ENCODE measurements at places on chromosomes 2 and 18.

GRCh38 chr2:48600917-48601316 lies 16.7 kb upstream of the GTF2A1L start:
- DNase-seq, result no peak

DNA sequence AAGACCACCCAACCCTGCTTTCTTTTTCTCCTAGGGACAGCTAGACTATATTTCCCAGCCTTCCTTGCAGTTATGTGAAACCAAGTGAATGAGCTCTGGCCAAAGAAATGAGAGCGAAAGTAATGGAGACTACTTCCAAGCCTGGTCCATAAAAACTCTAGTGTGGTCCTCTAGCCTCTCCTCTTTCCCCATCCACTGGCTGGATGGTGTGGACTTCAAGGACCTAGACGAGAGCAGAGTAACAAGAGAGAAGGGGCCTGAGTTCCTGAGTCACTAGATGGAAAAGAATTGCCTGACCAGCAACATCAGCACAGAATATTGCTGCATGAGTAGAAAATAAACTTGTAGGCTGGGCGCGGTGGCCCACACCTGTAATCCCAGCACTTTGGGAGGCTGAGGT lies 2.9 kb upstream of the TMSB10 start:
- DNase-seq, result no peak

- DNase-seq, result no peak
Observed at GRCh38 chr18:6269660-6270332, 144.9 kb downstream of the L3MBTL4 start.

DNA sequence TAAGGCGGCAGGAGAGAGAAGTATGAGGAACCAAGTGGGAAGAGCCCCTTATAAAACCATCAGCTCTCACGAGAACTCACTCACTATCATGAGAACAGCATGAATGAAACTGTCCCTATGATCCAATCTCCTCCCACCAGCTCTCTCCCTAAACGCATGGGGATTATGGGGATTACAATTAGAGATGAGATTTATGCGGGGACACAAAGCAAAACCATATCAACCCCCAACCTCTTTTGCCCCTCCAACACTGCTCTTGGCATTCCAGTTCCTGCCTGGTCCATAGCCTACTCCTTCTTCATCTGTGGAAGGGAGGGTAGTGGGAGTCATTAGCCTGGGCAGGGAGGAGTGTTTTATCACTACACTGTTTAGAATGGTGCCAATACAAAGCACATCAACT lies 1.4 kb upstream of the EHD3 start:
- DNase-seq, result no peak

- peak; percentile 69 for DNase-seq
Observed at GRCh38 chr2:26184555-26185303, 11.8 kb downstream of the GAREM2 start.

- no peak for DNase-seq
Observed at GRCh38 chr2:113887009-113887792, 2.7 kb upstream of the ACTR3 start.

- no peak for DNase-seq
Observed at GRCh38 chr2:170434900-170435621, 257.1 kb downstream of the MYO3B start.

GRCh38 chr2:12399240-12399639 lies 317.5 kb upstream of the TRIB2 start:
- DNase-seq, result no peak

GRCh38 chr2:152454371-152454770 lies 119.4 kb downstream of the FMNL2 start:
- no peak for DNase-seq

- no peak for DNase-seq
Observed at GRCh38 chr2:2667690-2668089, 336.6 kb upstream of the MYT1L start.

- no peak for DNase-seq
Observed at GRCh38 chr2:224885291-224885690, 157.0 kb downstream of the DOCK10 start.

GRCh38 chr2:19706332-19706731 lies 195.5 kb downstream of the TTC32 start:
- DNase-seq, result no peak

DNA sequence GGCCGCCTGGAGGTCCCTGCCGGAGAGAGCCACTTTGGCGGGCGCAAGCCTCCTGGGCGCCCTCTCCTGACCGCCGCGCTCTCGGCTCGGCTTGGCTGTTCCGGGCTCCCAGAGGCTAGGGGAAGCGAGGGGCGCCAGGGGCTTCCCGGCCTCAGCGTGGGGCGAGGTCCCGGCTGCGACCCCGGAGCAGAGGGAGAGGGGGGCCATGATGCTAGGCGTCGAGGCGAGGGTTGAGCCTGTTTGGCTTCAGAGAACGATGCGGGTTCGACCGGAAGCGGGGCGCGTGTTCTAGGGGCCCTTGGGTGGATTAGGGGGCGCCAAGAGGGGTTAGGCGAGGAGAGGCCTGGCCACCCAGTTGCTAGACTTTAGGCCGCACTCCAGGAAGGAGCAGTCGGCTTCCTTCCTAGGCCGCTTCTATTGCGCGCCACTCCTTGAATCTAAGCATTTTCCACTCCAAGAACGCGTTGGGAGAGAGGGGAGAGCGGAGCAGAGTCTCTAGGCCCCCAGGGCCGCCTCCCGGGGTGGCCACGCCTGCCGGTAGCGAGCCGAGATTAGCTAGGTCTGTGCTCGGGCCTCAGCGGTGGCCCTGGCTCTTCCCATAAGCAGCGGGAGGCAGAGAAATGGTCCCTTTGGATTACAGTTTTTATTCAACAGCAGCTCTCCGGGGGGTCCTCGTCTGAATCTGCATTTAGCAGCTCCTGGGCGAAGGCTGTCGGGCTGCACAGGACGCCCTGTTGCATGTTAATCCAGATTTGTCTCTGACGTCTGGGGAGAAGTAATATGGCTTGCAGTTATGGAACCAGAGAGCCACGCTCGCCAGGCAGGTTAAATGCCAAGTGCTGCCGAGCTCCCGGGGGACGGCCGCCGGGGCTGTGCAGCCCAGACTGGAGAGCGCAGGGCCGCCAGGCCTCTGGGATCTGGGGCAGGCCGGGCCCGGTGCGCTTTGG lies 11.3 kb downstream of the MEIS1 start:
- no peak for DNase-seq

DNA sequence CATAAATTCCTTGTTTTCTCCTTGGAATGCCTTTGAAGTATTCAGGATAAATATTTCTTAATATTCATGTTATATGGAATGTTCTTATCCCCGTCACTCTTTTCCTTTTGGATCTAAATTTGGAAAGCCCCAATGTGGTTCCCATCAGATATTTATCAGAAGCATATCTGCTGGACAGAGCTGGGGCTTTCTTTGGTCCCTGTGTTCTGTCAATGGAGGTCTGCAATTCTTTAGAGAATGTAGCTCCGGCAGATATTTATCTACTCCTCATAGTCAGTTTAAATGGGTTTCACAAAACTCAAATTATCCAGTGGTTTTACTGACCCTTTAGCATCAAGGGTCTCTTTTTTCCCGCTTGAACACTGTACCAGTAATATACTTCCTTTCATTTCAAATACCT lies 167.8 kb upstream of the SCN7A start:
- DNase-seq, result no peak

GRCh38 chr18:9008709-9009635 lies 93.5 kb upstream of the NDUFV2 start:
- peak; percentile 20 for DNase-seq

DNA sequence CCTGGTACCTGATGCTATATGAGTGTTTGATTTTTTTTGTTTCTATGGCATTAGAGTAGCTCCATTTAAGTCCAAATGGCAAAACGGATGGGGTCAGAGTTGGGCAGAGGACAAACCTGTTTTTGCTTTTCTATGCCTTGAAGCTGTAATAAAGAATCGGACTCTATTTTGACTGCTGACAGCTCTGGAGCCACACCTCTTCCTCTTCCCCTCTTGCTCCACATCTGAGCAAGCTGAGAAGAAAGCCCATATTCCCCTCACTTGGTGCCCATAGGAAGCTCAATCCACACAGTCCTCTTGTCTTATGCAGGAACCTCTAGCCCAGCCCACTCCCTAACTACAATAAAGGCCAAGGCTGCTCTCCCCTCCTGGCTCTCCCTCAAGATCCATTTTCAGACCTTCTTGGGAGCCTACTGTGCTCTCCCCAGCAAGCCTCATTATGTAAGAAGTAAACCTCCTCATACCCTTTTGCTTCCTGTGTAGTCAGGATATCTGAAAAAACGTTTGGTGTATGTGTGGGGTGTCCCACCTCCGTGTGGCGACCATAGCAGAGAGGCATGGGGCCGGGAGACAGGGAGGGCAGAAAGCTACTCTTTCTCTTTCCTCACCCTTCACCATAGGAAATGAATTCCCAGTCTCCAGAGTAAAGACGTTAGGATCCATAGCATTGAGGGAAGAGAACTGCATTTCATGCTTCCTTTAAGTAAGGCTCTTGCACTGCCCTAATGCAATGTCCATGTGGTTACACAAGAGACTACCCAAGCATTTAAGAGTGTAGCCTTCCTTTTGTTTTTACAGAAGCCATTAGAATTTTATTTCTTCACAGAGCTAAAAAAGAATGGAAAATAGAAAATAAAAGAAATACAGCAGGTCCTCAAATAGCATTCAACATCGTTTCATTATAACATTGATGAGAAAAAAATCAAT lies 41.9 kb upstream of the RAPGEF4 start:
- DNase-seq, result no peak

- DNase-seq, result no peak
Observed at GRCh38 chr2:200747668-200748618, 63.8 kb upstream of the BZW1 start.

GRCh38 chr2:33033606-33034081 lies 86.9 kb downstream of the LTBP1 start:
- DNase-seq, result no peak

Data from hematopoietic multipotent progenitor cell treated with erythropoietin and hydrocortisone succinate and interleukin-3 and kit ligand, for 17 days (in vitro differentiated cells).